ENCODE measurements at places on chromosomes 16 and 17.

DNA sequence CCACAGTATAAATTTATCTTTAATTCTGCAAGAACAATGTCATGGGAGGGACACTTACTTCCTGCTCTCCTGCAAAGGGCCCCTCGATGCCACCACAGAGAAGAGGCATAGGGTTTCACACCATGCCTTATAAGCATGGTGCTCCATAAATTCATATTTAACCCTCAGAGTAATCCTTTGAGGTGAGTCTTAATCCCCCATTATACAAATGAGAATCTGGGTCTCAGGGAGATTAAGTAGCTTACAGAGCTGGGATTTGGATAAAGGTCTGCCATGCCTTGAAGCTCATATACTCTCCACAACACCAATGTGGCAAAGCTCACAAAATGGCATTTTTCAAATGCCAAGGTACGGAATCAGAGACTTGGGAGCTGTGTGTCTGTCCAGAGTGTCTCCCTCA is 268.5 kb upstream of the CCL2 start:
- DNase-seq, result no peak

DNA sequence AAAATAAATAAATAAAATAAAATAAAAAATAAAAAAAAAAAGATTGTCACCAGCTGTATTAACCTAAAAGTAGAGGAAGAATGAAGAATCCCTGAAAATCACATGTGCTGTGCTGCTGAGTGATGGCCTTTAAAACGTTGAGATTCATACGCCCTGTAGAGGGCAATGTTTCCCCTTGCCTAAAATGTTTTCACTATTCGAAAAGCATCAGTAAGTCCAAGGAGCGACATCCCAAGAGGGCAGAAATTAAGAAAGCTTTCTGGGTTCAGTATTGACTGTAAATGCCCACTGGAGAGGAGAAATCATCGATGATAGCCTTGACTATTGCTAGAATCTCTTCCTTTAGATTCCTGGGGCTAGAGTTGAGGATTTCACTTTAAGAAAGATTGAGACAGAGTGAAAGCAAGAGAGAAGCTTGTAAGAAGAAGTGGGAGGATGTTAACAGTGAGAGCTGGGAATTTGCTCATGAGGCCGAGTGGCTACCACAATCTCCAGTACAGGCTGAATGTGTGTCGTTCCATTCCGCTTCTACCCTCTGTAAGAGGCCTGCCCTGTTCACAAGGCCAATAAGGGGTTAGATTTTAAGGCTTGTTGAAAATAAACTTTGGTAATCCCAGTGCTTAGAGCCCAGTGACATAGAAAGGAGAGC is 170.8 kb upstream of the FAM20A start:
- DNase-seq, result peak; percentile 76

DNA sequence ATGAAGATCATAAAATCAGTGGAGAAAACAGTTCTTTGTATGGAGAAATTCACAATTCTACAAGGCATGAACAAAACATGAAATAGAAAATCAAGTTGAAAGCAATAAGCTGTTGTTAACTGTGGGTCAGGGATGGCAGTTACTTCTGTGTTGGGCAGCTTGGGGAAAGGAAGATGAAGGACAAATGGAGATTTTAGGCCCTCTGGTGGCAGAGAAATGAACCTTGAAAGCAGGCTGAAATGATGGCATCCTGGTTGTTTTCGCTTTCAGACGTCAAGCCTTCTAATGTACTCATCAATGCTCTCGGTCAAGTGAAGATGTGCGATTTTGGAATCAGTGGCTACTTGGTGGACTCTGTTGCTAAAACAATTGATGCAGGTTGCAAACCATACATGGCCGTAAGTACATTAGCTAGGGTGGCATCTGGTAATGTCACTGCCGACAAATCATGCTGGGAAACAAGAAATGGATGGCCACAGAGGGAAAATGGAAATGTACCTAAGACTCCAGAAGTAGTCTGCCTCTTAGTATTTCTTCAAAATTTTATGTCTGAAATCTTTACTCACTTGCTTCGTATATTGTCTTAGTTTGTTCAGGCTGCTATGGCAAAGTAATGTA is 108.9 kb downstream of the MAP2K6 start:
- DNase-seq, result peak; percentile 45

DNA sequence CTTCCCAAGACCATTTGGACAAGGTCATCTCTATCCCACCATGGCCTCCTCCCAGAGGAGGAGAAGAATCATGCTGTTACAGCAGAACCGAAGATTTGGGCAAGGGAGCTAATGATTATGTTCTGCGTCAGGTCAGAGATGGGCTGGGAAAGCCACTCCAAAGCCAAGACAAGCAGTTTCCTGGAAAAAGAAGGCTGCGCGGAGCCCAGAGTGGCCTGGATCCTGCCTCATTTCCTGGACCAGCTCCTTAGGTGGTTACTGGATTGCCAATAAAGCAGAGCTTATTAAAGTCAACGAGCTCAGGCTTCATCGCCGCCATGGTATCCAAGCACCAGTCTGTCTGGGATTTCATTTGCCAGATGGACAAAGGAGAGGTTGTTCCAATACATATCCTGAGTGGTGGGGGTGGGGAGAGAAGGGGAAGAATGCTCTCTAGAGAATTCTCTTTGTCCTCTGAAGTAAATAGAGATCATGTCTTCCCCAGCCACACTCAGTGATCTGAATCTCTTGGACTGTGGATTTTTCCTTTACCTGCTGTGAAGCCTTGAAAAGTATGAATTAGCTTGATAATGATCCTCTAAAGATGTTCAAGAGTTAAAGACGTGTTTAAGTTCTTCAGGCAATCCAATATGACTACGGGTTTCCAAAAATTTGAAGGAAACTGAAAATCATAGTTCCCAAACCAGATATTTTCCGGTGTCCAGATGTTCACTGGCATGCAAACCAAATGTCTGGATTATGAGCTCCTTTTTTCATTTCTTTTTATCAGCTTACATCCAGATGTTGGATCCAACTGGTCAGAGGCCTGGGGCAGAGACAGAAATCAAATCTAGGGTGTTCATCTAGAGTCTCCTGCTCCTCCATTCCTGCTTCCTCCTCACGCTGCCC is 17.7 kb downstream of the PRAC1 start:
- DNase-seq, result no peak

All from AML-193 (cell line).